ENCODE measurements at places on chromosomes 5 and 9. TPM values are rescaled to one million over a fixed set of nuclear protein-coding genes. Genes with fewer than 3 reads are reported as not detected.

Gene LRRC19
- not detected for total RNA-seq

DNA sequence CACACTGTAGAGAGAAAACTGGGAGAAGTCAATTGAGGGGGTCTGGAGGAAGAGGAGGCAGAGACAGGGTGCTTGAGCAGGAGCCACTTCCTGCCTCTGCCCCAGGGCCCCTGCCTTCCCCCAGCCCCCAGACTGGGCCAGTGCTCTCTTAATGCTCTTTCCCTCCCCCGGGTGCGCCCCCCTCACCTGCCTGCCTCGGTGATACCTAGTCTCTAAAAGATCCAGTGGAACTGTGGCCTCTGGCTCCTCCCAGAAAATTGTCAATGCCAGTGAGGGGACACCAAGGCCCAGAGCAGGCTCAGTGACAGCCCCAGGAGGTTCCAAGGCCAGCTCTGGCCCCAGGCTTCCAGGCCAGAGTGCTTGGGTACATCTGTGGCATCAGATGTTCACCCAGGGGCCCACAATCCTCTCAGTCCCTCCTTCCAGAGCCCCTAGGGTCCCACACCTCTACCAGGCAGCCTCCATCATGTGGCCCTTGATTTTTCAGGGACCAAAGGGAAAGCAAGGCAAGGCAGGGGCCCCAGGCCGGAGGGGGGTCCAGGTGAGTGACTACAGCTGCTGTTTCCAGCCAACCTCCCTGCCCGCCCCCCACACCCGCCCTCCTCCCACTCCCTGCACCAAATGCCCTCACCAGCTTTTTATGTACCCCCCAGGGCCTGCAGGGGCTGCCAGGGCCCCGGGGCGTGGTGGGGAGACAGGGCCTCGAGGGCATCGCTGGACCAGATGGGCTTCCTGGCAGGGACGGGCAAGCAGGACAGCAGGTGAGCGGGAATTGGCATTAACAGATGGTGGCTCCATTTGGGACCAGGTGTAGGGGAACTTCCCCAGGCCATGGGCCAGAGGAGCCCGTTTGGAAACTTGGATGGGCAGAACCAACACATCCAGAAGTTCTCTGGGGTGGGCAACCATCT lies 33.1 kb upstream of the ORM1 start:
- DNase-seq, result no peak

Gene PCDHB16
- not detected for total RNA-seq

DNA sequence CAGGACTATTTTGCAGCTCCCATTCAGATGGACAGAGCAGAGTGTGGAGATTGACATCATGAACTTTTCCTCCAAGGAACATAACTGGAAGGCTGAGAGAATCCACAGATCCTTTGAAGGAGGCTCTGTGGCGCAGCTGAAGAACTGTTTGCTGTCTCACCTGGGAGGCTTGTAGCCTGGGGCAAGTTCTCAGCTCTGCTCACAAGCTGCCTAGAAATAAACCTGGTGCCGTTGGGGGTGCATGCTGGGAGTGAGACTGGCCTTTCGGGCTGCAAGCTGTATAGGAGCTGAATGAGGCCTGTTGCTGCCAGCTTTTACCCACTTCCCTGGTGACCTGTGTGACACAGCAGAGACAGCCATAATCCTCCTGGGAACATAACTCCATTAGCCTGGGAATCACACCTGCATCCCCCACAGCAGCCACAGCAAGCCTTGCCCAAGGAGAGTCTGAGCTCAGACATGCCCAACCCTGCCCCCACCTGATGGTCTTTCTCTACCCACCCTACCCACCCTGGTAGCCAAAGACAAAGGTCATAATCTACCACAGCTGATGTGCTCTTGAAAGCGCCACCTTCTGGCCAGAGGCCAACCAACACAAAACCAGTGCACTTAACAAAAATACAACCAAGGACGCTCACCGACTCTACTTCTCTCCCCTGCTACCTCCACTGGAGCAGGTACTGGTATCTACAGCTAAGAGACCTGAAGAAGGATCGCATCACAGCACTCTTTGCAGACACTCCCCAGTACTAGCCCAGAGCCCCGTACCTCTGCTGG lies 205.1 kb upstream of the MRPS30 start:
- DNase-seq, result no peak

All from hematopoietic multipotent progenitor cell (in vitro differentiated cells).